ENCODE measurements at places on chromosomes 3 and 15. TPM values are rescaled to one million over a fixed set of nuclear protein-coding genes. Genes with fewer than 3 reads are reported as not detected.

- no peak for DNase-seq
Measured at GRCh38 chr3:41652931-41653330, 309.0 kb downstream of the ULK4 start.

Gene GOLGA6B
- total RNA-seq, result not detected

Gene CLEC3B
- 50.0 TPM for total RNA-seq

DNA sequence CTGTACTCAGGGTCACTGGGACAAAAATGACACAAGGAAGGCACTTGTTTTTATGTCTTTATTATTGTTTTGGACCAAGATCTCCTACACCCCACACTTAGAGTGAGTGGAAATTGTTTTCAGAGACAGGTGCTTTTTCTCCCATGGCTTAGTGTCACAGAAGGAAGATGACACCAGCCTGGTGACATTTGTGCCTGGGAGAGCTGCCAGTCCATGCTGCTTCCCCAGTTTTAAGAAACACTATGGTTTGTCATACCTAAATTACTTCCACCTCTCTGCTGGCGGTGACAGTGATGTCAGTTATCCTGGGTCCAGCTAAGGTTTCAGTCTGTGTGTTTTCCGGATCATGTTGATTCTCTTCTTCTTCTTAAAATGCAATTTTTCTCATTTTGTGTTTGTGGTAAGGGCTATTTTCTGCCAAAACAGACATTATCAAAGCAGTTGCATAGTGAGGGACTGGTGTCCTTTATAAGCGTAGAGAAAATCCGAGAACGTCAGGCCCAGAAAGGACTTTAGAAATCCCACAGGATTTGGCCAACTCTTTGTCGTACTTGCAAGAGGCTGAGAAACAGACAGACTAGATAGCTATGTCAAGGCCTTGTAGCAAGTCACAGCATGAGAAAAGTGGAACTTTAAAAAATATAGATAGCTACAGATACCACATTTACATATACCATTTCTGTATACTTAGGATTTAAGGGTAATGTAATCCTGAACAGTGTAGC lies 149.5 kb downstream of the TP63 start:
- DNase-seq, result no peak

DNA sequence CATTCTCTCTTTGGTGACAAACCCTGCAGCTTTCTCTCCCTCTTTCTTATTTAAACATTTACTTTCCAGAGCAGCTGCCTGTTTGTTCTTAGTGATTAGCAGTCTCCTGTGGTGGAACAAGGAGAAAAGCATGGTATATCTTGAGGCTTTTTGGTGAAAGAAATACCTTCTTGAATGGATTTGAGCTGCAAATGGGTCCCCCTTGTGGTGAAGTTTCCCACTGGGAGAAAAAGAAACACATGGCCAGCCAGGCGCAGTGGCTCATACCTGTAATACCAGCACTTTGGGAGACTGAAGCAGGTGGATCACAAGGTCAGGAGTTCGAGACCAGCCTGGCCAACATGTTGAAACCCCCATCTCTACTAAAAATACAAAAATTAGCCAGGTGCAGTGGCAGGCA lies 48.3 kb upstream of the ACP3 start:
- DNase-seq, result no peak

GRCh38 chr3:143307613-143308183 lies 188.1 kb downstream of the CHST2 start:
- peak; percentile 84 for DNase-seq

Gene TIGIT
- total RNA-seq, result 0.48 TPM

DNA sequence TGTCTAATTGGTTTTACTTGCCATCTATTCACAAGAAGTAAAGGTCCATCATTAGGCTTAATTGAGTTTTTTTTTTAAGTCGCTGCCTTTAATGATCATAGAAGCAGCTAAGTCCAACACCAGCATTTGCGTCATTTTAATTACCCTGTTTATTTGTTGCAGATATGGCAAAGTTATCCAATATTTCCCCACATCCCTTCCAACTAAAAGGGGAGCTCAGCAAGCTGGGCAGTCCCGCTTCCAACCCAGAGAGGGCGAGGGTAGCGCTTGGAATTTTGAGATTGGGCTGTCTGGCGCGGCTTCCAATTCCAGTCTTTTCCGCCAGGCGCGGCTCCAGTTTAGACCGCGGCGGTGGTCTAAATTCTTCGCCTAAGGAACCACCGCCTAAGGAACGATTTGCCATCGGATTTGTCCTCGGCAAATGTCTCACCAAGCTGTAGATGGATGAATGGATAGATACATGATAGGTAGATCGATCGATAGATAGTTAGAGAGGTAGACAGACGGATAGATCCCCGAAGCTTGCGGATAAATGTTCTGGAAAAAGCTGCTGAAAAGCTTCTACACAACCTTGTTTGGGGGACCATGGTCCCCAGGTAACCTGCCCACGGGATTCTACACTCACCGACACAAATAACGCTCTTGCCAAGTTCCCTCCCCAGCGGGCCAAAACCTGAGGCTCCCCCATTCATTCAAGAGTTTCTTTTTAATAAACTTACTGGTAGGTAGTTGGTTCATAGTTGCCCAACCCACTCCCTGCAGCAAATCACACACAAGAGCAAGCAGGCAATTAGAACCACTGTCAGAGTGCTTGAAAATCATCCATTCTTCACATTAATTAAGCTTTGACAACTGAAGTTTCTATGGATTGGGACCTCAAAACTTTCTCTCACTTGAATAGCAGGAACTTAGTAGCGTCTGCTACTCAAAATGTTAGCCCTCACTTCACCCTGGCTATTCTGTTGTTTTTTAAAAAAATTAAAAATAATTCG lies 49.1 kb downstream of the ZIC4 start:
- no peak for DNase-seq

DNA sequence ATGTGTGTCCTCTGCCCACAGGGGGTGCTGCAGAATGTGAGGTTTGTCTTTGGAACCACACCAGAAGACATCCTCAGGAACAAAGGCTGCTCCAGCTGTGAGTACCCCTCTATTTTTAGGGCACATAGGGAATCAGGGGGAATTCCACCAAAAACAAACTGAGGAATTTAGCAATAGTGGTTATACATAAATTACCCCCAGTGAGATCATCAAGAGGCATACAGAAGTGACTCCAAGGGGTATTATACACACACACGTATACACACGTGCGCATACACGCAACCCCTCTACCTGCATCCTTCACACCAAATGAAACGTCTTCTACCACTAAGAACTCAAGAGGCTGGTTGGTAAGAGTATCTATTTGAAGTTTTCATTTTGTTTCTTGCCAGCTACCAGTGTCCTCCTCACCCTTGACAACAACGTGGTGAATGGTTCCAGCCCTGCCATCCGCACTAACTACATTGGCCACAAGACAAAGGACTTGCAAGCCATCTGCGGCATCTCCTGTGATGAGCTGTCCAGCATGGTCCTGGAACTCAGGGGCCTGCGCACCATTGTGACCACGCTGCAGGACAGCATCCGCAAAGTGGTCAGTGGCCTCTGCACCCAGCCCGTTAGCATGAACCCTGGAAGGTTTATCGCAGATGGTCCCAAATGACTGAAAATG lies 2.9 kb downstream of the THBS1 start:
- peak; percentile 86 for DNase-seq

- no peak for DNase-seq
Measured at GRCh38 chr15:59315914-59316451, 56.7 kb downstream of the MYO1E start.

DNA sequence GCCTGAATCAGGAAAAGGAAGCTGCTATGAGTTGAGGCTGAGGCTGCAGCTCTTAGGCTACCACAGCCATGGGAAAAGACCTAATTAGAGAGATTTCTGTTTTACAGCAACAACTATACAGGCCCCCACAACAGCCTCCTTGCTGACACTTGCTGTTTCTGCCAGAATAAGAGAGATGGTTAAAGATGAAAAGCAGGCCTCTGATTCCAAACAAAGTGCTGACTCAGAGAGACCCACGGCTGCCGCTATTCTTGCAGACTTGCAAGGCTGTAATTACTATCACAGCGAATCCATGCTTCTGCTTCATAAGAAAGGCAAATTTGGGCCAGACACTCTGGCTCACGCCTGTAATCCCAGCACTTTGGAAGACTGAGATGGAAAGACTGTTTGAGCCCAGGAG lies 41.8 kb downstream of the MCF2L2 start:
- no peak for DNase-seq

GRCh38 chr3:2958551-2958950 lies 151.6 kb downstream of the IL5RA start:
- DNase-seq, result no peak

DNA sequence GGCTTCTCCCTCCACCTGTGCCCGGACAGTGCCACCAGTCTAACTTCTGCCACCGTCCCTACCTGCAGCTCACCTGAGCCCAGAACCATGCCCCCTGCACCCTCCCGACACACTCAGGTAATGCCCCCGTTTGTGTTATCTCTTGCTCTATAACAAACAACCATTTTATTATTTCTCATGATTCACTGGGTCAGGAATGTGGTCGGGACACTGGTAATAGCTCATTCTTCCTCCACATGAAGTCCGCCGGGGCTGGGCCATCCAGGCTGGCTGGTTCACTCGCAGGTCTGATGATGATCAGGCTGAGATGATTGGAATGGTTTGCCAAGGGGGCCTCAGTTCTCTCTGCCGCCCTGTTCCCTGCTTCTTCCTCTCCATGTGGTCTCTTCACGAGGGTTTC lies 20.3 kb upstream of the NR2E3 start:
- DNase-seq, result no peak

DNA sequence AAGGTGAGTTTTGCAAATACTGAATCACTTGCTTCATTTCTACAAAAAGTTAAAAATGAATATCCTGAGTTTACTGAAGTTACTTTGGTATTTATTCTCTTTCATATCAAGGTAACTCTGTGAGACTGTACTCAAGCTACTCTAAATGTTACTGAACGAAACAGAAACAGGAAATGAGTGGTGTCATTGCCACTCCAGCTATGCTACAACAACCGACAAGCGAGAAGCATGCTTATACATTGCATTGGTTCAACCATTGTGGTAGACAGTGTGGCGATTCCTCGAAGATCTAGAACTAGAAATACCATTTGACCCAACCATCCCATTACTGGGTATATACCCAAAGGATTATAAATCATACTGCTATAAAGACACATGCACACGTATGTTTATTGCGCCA lies 313.2 kb upstream of the THBS1 start:
- DNase-seq, result no peak

GRCh38 chr3:62525281-62525680 lies 151.9 kb upstream of the FEZF2 start:
- DNase-seq, result no peak

DNA sequence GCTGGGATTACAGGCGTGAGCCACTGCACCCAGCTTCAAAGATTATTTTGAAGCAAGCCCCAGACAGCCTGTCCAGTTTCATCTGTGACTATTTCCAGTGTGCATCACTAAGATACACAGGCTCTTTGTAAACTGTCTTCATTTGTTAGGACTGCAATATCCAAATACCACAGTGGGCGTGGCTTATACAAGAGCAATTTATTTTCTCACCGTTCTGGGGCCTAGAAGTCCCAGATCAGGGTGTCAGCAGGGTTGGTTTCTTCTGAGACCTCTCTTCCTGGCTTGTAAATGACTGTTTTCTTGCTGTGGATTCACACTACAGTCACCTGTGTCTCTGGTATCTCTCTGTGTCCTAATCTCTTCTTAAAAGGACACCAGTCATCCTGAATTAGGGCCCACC lies 59.7 kb downstream of the RLBP1 start:
- no peak for DNase-seq

Gene MYEF2
- total RNA-seq, result 16.5 TPM

GRCh38 chr15:93932164-93932776 lies 299.1 kb upstream of the MCTP2 start:
- no peak for DNase-seq

GRCh38 chr3:10667269-10667668 lies 148.8 kb upstream of the SLC6A11 start:
- DNase-seq, result no peak

DNA sequence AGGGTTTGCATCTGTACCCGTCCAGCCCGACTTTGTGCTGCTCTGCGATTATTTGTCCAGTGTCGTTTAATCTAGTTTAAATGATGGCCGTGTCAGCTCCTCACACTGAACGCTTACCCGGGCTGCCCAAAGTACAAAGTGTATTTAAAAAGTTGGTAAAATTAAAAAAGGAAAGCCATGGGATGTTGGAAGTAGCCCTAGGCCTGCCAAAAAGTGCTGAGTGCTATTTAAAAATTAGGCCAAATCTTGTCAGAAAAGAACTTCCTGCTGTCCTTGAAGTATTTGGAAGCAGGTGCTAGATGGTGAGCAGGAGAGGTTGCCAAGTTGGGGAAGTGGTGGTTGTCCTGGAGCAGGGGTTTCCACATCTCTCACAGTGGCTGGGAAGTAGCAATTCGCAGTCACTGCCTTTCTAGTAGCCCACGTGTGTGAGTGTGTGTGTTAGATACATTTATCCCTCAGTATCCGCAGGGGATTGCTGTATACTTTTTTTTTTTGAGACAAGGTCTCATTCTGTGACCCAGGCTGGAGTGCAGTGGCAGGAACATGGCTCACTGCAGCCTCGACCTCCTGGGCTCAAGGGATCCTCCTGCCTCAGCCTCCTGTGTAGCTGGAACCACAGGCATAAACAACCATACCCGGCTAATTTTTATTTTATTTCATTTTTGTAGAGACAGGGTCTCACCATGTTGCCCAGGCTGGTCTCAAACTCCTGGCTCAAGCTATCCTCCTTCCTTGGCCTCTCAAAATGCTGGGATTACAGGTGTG lies 664 bp downstream of the PPCDC start:
- DNase-seq, result no peak

DNA sequence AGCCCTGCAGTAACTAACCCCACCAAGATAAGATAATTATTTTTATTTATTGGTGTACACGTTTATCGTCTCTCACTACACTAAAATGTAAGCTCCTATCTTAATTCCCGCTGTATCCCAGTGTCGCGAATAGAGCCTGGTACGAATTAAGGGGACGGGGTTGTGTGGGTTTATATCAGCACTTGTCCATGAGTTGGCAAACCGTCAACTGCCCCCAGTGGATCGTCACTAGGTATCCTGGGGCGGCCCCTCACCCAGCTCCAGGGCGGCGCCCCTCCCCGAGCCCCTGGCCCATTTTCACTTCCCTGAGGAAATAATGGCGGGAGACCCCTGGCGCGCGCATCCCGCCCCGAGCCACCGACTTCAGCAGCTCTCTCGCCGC lies 465 bp downstream of the RUVBL1 start:
- DNase-seq, result no peak

- DNase-seq, result no peak
Measured at GRCh38 chr15:27438403-27439375, 467.7 kb downstream of the GABRG3 start.

DNA sequence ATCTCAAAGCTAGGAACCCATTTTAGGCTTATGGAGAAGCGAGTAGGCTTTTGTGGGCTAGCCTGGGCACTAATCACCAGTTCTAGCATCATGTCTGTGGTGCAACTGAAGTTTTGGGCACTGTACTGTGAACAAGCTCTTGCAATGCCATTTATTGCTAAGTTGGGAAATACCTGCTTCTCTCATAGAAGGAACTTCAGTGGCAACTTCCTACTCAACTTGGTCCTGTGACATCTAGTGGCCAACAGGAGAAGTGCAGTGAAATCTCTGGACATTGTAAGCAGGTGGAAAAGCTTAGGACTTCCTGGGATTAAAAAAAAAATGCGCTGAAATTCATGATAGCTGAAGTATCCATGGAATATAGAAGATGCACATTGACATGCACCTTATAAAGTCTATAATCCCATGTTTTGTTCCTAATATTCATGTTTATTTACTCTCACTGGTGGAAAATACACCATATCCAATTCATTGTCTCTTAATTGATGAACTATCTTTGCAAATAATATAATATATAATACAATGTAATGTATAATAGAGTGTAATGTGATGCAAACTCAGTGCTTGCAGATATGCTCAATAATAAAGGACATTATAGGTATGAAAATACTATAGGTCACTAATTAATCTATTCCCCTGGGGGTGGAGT lies 6.5 kb upstream of the ALDH1A3 start:
- no peak for DNase-seq
